HCT116 (cell line): ENCODE measurements at places on chromosomes 12 and 14.

GRCh38 chr12:56143217-56143616, 9.2 kb upstream of the MYL6B start:
- no peak for DNase-seq

- no peak for DNase-seq
These were observed 95.4 kb downstream of the CHGA start for GRCh38 chr14:93018366-93018765.

DNA sequence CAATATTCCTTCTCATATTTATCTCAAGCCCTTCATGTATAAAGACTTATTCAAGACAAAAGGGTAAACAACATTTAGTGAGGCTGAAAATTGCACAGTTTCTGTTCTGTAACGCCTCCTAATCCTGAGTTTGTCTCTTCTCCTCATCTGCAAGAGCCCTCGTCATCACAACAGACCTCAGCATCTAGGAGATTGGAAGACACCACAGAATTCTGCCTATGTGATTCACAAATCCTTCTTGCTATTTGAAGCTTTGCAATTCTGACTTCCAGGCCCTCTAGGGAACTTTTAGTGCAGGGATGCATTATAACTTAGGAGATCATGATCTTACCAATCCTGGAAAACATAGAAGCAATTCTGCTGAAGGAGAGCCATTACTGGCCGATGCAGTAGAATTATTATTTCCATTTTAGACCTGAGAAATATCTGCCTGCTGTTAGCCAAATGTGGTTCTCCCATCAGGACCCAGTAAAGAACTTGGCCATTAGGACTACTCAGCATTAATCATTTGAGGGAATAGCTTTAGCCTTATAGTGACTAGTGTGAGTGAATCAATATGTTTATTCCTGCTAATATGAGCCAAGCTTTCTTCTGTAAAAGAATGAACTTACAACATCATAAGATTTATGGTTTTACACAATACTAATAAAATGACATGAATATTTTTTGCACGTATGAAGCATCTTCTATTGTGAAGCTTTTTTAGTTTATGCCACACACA, 119.5 kb downstream of the ANO4 start:
- DNase-seq, result no peak

GRCh38 chr14:92435154-92435553, 78.4 kb upstream of the RIN3 start:
- no peak for DNase-seq

- no peak for DNase-seq
These were observed 725.5 kb upstream of the FLRT2 start for GRCh38 chr14:84804468-84804867.

DNA sequence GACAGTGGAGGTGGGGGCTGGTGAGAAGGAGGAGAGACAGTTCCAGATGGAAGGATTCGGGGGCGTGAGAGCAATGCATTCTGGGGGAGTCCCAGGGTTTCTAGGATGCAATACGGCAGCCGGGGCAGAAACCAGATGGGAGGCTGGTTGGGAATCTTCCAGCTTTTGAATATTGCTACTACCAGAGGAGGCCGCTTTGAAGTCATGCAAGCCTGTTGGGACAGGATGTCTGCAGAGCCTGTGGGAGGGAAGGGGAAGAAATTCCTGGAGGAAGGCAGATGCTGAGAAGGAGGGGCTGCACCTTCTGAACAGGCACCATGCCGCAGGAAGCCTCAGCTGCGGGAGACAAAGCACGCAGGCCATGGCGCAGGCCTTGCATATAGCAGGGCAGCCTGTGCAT, 105.4 kb downstream of the APAF1 start:
- no peak for DNase-seq

- no peak for DNase-seq
These were observed 65.2 kb downstream of the SRGAP1 start for GRCh38 chr12:63909746-63910145.

GRCh38 chr12:45469902-45470301, 254.0 kb downstream of the ANO6 start:
- no peak for DNase-seq

- DNase-seq, result no peak
These were observed 15.5 kb downstream of the MORN3 start for GRCh38 chr12:121653999-121654398.

DNA sequence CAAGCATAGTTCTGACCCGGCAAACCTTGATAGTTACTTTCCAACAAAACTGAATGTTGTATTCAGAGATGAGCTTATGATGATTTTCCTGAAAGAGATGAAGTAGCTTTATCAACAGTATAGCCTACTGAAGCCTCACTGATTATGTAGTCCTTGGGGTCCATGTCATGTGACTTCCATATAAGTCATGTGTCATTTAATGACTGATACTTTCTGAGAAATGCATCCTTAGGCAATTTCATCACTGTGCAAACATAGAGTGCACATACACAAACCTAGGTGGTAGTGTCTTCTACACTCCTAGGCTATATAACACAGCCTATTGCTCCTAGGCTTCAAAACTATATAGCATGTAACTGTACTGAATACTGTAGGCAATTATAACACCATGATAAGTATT, 28.5 kb upstream of the TUBA1C start:
- no peak for DNase-seq

GRCh38 chr14:74667758-74668157, 45.1 kb downstream of the AREL1 start:
- no peak for DNase-seq

DNA sequence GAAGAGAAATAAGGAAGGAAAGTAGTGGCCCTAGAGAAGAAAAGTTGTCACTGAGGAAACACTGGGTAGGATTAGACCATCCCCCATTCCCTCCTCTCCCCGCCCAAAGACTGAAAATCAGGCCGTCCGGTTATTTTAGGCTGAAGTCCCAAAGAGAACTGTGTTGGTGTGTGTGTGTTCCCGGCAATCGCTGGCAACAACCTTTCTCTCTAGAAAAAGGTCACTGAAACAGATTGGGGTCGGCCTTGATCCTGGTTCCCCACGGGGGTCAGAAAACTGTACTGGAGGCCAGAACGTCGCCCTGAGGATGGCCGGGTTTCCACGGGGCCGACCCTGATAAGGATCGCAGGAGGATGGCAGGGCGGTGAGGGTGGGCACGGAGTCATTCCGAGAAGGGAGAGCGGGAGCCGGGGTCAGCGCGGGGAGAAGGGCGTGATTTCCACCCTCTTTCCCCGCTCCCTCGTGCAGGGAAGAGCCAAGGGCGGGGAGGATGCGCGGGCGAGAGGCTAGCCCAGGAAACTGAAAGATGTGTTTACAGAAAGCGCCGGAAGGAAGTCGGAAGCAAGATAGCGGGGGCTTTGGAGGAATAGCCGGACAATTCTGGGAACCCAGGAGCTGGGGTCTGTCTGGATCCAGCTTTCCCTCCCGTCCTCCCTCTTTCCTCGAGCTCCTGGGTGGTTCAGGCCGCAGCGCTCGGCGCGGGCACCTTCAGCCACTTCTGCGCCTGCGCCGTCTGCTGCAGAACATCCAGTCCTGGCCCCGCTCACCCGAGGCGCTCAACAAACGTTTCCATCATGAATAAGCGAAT, 25.3 kb upstream of the SPTLC2 start:
- no peak for DNase-seq

DNA sequence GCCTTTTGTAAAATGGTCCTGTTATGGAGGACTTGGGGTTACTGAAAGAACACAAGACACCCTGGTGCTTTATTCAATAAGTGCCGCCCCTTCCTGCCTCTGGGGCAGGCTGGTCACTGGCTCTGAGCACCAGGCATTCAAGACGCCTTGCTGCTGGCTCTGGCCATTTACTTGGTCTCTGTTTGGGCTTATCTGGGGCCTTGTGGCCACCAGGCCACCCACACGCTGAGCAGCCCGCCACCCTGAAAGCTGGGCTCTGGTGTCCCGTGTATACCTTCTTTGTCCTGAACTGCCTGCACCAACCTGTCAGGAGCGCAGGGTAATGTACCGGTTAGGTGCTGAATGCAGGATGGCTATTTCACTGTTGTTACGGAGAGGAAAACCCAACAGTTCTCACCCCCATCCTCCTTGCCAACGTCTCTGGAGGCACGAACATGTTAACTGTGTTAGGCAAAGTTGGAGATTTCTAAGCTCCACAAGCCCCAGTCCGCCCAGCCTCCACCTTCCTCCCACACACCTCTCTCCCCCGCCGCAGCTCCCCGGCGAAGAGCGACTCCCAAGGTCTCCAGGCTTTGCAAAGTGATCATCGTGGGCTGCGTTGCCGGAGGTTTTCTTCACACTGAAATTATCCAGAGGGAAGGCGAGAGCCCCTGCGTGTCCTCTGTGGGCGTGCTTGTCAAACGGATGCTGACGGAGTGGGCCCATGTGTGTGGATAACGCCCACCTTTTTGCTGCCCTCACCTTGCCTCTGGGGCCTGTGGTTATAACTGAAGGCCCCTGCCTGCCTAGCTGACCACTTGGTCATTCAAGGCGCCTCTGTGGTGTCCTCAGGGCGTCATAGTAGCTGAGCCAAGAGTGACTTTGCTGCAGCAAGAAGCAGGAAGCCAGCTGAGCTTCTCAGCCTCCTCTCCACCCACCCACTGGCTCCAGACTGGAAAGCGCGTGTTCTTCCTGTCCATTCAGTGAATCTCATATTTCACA, 18.8 kb upstream of the BEGAIN start:
- DNase-seq, result no peak

- no peak for DNase-seq
These were observed 461.1 kb downstream of the LRIG3 start for GRCh38 chr12:58459191-58459590.

GRCh38 chr14:93997916-93998870, 1.1 kb downstream of the CCDC197 start:
- no peak for DNase-seq

- no peak for DNase-seq
These were observed 49.9 kb downstream of the PTHLH start for GRCh38 chr12:27922531-27923139.

DNA sequence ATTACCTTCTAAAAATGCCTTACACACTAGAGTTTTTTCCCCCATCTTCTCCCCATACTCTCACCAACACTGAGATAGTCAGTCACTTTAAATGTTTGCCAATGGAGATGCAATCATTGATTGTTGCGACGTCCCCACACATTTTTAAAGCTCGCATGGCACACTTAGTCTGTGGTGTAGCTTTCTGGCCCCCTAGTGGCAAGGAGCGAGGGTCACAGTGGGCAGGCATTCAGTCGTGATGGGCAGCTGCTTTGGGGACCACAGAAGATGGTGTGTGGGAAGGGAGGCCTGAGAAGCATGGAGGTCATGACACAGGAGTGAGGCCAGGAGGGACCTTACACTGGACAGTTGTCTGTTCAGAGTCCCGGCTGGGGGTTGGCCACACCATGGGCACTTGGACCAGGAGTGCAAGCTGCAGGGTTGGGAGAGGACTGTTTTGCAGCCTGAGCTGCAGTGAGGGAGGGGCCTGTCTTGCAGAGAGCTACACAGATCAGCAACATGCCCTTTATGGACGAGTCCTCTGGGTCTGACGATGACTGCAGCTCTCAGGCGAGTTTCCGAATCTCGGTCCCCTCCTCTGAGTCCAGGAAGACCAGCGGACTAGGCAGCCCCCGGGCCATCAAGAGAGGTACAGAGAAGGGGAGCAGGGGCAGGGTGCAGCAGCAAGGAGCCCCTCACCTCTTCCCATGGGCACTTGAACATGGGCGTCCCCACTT, 28.6 kb downstream of the PIGH start:
- peak; percentile 26 for DNase-seq

DNA sequence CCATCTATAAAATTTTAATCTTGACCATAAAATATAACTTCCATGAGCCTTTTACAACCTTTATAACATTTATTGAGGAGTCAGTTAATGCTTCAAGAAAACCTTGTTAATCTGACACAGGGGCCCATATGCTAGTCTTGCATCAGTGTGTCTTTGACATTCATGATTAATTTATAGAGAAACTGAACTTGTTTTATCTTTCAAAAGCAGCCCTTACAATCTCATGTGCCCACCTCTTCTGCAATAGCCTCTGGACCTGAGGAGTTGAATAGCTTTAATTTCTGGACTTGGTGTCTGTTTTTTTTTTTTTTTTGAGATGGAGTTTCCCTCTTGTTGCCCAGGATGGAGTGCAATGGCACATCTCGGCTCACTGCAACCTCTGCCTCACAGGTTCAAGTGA, 8.6 kb upstream of the LPCAT3 start:
- no peak for DNase-seq

DNA sequence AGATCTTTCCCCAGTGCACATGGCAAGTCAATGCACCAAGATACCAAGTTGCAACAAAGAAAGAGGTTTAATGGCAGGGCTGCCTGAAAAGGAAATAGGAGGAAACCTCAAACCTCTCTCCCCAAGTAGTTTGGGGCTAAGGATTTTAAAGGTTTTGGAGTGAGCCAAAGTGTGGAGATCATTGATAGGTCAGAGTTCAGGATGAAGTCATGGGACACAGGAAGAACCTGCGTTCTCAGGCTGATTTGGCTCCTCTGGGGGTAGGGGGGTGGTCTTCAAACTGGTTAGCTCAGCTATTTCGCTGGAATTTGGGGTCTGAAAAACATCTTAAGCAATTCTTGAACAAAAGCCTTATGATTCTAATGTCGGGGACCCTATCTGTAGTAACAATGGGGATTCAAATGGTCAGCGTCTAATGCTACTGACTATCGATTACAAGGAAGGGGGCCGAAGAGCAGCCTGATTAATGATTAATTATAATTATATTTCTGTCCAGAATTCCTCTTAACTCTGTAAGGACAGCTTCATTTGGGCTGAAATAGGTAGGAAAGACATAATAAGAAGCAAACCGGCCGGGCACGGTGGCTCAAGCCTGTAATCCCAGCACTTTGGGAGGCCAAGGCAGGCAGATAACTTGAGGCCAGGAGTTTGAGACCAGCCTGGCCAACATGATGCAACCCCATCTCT, 31.4 kb downstream of the AICDA start:
- DNase-seq, result no peak

DNA sequence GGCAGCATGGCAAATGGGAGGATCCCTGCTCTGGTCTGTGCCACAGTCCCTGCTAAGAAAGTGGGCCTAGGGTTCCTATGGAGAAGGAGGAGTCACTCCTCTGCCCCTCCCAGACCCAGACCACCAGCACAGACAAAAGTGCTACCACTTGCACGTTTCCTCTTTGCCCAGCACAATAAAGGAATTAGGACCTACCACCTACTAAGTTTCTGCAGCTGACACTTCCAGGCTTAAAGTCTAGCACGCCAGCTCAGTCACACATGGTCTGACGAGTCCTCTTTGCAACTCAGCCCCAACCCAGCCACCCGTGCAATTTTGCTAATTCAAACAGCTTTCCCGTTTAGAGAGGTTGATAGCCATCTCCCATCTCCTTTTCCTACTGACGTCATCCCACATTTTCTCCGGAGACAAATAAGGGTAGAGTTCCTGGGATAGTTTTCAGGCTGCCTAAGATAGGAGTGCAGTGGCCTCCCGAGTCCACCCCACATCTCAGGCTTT, 66.2 kb upstream of the PTGR2 start:
- DNase-seq, result no peak
